ENCODE measurements at places on chromosomes 13 and 19. TPM values are rescaled to one million over a fixed set of nuclear protein-coding genes. Genes with fewer than 3 reads are reported as not detected.

The TMEM259 gene
- 256 TPM for total RNA-seq

The RASAL3 gene
- total RNA-seq: 1.2 TPM

The CEACAM19 gene
- 9.7 TPM for total RNA-seq

DNA sequence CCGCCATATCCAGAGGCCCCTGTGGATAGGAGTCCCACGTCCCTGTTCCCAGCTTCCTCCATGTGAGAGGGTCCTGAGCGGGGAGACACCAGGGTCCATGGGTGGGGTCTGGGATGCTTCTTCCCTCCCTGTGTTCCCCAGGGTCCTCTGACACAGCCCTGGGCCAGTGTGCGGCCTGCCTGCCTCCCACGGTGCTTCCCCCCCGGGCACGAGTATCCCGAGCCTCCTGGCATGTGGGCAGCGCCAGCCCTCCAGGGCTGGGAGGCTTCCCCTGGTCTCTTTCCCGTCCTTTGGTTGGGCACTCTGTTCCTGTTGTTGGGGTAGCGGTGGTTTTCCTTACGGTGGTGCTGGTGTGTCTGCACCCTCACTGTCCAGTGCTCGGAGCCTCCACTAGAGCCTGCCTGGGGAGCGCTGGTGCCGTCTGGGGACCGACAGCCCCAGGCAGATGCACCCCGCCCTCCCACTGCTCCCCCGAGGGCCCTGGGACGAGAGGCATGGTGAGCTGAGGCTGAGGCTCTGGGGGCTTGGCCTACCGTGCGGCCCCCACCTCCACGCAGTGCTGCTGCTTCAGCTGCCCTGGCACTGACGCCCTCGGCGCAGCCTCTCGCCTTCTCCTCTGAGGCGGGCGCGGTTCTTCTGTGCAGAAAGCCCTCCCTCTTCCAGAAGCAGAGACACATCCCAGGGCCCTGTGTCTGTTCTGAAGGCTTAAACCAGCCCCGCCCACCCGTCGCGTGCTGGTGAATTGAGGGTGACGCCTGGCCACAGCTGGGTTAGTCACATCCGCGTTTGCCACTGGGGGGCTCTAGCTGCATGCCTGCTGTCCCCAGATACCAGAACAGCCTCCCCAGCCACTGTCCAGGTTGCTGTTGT lies 27.9 kb downstream of the PLEKHJ1 start:
- peak; percentile 90 for DNase-seq

The GRIN2D gene
- total RNA-seq: 1.0 TPM

DNA sequence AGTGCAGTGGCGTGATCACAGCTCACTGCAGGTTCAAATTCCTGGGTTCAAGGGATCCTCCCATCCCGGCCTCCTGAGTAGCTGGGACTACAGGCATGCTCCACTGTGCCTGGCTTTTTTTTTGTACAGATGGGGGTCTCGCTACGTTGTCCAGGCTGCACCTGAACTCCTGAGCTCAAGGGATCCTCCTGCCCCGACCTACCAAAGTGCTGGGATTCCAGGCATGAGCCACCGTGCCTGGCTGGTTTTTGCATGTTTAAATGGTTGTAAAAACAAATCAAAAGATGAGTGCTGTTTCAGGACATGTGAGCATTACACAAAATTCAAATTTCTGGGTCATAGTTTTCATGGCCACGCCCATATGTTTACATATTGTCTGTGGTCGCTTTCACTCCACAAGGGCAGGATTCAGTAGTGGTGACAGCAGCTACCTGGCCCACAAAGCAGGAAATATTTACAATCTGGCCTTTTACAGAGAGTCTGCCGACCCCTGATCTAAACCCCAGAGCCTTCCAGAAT lies 5.3 kb downstream of the MATK start:
- DNase-seq: no peak

All from suprapubic skin (tissue), 4 donors.